ENCODE measurements at places on chromosomes 4 and X.

DNA sequence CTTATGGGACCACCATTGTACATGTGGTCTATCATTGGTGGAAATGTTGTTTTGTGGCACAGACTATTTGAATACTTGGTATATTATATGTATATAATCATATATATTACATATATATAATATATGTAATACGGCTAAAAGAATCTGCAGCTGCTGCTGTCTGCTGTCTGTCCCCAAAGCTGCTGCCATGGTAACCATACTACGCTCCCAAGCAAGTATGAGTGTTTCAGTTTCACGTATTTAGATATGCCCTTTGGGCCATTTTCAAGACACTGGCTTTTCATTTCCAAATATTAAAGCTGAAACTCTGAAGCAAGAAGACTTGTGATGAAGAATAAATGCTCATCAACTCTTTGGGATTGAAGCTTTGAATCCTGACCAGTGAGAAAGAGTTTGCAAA, 42.0 kb upstream of the ARSJ start:
- no peak for DNase-seq

DNA sequence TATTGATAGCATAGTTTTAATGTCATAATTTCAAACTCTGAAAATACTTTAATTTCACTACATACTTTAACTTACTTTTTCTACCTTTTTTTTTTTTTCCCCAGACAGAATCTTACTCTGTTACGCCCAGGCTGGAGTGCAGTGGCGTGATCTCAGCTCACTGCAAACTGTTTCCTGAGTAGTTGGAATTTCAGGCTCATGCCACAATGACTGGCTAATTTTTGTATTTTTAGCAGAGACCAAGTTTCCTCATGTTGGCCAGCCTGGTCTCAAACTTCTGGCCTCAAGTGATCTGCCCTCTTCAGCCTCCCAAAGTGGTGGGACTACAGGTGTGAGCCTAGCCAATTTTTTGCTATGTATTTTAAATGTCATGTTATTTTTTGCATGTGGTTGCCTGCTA, 741.6 kb downstream of the TRAM1L1 start:
- DNase-seq: no peak

DNA sequence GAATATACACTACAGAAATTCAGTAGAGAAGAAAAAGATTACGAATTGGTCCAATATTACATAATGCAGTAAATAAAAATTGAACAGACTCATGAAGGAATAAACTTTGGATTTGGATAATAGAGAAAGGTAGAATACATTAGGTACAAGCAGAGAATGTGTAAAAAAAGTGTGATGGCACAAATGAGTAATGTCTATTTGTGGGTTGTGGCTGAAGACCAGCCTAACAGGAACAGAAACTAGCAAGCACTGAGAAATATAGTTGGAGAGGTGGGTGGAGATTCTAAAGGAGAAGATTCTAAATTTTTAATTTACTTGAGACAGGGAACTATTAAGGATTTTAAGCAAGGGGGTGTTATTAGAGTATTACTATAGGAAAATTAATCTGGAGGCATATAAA, 15.2 kb upstream of the CLOCK start:
- DNase-seq: no peak

GRCh38 chr4:189305500-189305899, 635.2 kb upstream of the FRG1 start:
- DNase-seq: no peak

DNA sequence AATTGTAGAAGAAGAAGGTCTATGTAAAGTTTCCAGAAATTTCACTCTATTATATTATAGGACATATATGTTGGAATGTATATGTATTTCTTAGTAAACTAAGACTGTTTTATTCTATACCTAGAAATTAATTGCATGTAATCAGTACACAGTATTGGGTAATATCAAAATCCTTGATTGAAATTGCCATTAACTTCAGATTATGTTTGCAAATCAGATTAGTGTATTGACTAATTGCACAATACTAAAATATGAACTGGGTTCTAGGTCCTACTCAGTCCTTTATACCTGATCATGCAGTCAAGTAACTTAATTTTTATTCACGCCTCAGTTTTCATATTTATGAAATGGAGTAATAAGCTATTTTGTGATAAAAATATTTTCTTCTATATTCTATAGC, 950.3 kb upstream of the ADGRL3 start:
- no peak for DNase-seq

GRCh38 chr4:83490876-83491450, 6.1 kb upstream of the ABRAXAS1 start:
- DNase-seq: no peak

DNA sequence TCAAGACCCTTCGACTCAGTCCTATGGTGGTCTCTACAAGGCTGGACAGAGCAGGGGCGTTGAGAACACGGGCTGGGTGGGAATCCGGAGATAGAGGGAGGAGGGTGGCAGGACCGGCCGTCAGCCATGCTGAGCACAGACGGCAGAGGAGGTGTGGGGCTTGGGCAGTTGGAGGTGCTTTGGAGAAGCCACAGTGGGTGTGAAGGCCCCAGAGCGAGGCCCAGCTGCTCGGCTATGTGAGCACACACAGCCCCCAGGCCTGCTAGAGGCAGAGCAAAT, 4.2 kb downstream of the PDE6B start:
- DNase-seq: no peak

DNA sequence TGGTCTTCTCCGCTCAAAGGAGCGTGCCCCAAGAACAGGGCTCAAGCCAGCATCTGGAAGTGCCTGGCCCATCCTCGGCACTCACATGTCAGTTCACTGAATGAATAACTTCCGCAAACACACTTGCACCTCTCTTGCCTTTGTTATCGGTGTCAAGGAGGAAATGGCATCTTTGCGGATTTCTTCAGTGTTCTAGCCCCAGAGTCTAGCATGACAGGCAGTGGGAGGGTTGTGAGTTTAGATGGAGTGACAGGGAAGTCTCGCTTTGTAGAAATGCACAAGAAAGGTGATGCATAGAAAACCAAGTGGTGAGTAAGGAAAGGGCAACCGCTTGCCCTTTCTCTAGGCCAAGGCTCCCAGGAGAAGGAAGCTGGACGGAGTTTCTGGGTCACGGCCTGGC, 17.6 kb upstream of the MECP2 start:
- no peak for DNase-seq

DNA sequence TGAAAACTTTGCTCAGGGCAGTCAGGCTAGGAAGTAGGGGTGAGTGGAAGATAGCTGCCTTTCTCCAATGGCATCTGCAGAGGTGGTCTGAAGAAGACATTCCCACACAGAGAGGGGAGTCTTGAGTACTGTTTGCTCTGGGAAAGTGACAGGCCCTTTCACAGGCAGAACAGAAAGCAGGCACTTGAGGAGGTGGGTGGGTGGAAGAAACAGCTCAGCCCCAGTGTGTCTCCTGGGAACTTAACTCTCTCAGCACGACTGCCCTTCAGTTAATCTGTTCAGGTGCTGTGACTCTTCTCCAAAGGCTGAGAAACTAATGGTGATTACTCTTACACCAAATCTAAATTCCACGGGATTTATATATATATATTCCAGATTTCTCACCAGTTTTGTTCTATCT, 28.3 kb downstream of the ENOPH1 start:
- no peak for DNase-seq

DNA sequence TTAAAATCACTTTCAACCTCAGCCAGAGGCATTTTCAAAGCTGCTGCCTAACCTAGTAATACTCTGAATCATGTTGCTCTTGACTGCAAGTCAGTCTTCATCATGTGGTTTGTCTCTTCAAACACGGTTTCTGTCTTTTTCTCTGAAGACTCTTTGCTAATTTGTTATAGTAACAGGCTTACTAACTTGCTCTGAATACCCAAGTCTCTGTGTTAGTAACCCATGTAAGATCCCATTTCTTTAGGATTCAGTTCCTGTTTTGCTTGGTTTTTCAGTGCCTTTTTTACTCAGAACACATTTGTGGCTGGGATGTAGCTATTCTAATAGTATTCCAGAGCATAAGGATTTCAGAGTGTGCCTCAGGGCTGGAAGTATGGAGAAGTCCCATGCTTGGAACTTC, 1450.6 kb upstream of the IGFBP7 start:
- DNase-seq: no peak

GRCh38 chr4:100566396-100566795, 48.6 kb upstream of the EMCN start:
- no peak for DNase-seq

DNA sequence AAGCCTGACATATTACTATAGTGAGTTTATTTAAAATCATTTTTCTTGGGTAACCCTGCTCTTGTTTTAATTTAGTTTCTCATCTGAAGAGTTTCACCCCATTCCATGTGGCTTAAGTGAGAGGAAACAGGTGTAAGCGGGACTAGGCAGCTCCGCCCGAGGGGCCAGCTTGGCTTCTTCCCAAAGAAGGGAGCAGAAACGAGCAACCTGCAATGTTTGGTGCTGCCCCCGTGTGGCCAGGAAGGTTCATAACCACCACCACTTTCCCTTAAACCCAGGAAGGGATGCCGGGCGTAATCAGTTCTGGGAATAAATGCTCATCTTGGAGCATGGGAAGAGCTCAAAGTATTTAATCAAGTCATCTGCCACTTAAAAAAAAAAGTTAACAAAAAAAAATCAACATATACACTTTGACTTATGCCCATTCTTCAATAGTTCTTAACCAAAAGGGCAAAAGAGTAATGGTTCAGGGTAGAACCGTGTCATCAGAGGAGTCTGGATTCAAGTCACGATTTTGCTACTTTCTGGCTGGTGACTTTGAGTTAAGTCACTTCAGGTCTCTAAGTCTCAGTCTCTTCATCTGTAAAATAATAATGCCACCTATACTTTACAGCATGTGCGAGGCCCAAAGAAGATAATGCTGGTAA, 147.9 kb downstream of the NSUN7 start:
- peak; percentile 68 for DNase-seq

- DNase-seq: no peak
Measured at GRCh38 chr4:168508683-168509082, 11.8 kb downstream of the PALLD start.

DNA sequence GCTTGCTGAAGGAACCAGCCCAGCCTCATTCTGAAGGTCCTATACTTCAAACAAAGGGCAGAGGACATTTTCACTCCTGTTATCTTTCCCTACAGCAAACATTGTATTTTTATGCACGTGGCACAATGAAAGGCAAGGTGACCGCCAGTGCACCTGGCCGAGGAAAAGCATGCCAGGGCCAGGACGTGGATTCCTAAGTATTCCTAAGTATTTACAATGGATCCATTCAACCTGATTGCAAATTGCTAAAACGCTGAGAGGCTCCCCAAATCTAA, 127.9 kb upstream of the FTHL17 start:
- DNase-seq: no peak

DNA sequence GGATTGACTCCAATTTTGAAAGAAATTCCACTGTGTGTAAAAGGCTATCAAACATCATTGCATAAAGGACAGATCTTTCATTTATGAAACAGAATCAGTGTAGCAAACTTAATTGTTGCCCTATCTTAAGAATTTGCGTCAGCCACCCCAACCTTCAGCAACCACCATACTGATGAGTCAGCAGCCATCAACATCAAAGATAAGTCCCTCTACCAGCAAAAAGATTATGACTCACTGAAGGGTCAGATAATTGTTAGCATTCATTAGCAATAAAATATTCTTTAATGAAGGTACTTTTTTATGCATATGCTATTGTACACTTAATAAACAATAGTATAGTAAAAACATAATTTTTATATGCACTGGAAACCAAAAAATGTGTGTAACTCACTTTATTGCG, 15.8 kb upstream of the GRSF1 start:
- no peak for DNase-seq

DNA sequence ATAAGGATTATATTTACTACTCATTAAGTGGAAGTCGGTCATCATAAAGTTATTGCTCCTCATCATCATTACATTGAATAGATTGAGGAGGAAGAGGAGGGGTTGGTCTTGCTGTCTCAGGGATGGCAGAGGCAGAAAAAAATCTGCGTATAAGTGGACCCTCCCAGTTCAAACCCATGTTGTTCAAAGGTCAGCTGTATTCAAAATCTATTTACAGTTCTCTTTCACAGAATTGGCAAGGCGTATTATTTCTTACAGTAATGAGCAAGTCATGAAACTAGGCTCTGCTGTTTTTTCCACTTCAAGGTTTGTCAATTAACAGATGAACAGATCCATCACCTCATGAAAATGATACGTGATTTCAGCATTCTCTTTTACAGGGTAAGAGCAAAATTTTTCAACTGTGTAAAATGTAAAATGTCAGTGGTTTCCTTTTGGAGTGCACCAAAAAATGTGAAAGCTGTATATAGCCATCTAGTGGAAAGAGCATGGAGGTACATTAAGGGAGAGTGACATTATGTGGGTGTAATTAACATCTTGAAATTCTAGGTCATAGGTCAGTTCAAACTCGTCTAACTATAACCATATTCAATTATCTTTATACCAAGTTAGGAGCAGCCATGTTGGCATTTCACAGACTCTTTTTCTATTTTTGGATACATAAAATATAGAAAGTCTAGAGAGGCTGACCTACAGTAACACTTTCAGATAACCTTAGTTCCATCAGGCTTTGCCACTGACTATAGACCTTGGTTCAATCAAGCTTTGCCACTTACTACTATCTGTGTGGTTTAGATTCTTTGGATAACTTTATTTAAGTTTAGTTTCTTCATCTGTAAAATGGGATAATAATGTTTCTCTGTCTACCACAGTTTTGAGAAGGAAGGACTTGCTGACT, 30.1 kb downstream of the NEIL3 start:
- no peak for DNase-seq

- no peak for DNase-seq
Measured at GRCh38 chrX:11059933-11060332, 51.2 kb upstream of the HCCS start.

DNA sequence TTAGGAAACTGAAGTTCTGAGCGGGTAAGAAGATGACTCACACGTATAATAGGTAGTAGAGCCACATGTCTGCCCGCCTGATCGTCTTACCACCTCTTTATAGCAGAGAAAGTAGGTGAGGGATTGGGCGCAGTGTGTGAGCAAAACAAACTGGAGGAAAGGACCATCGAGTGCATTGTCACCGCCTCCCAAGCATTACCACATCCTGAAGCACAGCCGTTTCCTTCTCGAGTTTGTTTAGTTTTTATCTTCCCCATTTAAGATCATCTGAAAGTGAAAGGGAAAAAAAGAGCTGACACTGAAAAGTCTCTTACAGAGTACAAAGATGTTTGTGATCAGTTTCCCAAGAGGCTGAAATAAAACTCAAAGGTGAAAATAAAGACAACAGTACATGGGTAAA, 14.8 kb downstream of the PDK3 start:
- DNase-seq: peak; percentile 75

- no peak for DNase-seq
Measured at GRCh38 chrX:153687121-153688039, at the start of gene SLC6A8. Gene SLC6A8 (plus strand): TSS chrX:153687926. CDS start chrX:153688575, 649 bp downstream.

- no peak for DNase-seq
Measured at GRCh38 chr4:100169491-100170485, 20.5 kb downstream of the DDIT4L start.

DNA sequence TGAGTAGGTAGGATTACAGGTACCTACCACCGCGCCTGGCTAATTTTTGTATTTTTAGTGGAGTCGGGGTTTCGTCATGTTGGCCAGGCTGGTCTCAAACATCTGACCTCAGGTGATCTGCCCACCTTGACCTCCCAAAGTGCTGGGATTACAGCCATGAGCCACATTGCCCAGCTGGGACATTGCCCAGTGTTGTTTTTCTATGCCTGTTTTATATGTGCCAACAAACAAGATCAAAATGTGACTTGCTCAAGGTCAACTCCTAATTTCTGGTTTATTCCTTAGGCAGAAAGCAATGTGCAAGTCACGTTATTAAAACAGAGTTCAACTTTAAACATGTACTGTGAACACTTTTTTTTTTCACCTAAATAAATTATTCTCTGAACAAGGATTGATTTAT, 2.7 kb downstream of the LRIT3 start:
- no peak for DNase-seq

All from stimulated activated CD4-positive, alpha-beta T cell treated with anti-CD3 and anti-CD28 coated beads, Interleukin-1b, Interleukin-23, amount 100 ng/mL, for 48 hours (primary cell).